HuH-7 (cell line): ENCODE measurements at places on chromosomes 1 and 21.

DNA sequence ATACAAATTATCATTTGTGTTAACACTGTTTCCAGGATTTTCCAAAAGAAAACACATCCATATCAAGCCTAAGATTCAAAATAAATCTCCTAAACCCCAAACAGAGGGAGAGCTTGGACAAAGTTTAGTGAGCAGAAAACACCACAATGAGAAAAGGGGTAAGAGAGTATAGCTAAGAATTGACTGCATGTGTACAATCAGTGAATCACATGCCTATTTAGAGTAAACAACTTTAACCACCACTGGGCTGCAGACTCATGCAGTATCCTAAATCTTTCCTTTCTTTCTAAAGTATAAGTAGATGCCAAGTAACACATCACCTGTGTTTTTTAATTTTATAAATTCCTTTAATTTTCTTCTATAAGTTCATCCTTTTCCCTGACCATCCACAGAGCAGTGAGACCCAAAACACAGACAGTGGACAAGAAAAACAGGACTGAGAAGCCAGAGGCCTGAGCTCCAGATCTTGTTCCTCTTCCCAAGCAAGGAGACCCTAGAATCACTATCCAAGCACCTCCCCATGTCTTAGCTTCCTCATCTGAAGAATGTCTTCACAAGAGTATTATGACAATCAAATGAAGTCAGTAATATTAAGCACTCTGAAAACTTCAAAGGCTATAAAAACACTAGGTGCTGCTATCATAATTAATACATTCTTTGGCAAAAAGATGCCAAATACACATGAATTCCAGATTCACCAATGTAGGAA lies 93.1 kb downstream of the VAV3 start:
- DNase-seq = no peak

- DNase-seq = no peak
These were observed 25.1 kb downstream of the SLC45A1 start for GRCh38 chr1:8343044-8343443.

DNA sequence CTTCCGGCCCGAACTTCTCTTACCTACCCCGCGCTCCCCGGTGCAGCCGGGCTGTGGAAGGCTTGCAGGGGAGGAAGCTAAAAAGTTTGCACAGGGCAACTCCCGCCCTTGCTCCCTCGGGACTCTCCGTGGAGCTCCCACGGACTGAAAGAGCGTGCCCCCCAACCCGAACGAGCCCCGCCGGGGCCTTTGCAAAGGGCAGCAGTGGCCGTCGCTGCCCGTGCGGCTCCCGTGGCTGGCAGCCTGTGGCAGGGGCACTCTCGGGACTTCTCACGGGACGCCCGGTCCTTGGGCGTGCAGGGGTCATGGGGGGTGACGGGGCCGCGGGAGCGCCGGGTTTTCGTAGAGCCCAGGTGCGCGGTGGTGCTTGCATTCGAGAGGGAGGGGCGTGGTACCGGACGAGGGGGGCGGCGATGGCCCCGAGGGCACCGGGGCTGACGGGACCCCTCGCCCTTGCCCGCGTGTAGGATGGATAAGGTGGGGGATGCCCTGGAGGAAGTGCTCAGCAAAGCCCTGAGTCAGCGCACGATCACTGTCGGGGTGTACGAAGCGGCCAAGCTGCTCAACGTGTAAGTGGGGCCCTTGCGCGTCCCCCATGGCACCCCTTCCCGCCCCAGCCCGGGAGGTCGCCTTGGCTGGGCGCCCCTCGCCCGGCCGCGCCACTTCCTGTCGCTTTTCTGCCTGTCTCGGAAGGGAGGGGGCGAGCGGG lies 711 bp downstream of the GADD45A start:
- no peak for DNase-seq

DNA sequence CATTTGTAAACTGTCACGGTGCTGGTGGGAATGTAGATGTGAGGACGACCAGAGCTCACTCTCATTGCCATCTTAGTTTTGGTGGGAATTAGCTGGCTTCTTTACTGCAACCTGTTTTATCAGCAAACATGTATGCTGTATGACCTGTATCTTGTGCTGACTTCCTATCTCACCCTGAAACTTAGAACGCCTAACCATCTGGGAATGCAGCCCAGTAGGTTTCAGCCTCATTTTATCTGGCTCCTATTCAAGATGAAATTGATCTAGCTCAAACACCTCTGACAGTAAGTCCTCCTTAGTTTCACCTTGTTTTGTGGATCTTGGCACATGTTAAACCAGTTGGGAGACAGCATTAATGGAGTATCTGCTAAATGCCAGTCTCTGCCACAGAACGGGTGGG lies 174.6 kb downstream of the HLX start:
- DNase-seq = no peak

DNA sequence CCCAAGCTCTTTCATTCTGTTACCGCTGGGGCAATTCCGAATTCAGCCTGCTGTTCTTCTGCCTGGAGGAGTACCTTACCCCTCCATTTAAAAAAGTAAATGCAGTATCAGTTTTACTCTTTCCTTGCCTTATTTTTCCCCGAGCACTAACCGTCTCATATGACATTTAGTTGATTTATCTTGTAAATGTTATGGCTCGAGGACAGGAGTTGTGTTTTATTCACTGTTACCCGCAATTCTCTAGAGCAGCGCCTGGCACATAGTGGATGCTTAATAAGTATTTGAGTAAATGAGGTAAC lies 425 bp upstream of the TADA1 start:
- no peak for DNase-seq

DNA sequence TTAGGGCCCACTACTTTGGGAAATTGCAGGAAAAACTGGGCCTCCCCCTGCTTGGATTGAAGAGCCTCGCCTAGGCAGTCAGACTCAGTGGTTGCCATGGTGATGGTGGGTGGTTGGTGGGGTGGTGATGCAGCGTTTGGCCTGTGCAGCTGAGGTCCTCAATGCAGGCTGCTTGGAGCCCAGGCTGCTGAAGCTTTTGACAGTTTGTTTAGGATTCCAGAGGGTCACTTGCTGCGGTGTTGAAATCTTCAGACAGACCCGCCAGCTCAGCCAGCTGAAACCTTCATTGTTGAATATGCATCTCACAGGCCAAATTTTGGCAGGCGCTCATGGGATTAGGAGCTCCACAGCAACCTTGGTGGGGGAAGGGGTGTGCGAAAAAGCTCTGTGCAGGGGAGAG lies 67.9 kb downstream of the CACNA1E start:
- DNase-seq = no peak

DNA sequence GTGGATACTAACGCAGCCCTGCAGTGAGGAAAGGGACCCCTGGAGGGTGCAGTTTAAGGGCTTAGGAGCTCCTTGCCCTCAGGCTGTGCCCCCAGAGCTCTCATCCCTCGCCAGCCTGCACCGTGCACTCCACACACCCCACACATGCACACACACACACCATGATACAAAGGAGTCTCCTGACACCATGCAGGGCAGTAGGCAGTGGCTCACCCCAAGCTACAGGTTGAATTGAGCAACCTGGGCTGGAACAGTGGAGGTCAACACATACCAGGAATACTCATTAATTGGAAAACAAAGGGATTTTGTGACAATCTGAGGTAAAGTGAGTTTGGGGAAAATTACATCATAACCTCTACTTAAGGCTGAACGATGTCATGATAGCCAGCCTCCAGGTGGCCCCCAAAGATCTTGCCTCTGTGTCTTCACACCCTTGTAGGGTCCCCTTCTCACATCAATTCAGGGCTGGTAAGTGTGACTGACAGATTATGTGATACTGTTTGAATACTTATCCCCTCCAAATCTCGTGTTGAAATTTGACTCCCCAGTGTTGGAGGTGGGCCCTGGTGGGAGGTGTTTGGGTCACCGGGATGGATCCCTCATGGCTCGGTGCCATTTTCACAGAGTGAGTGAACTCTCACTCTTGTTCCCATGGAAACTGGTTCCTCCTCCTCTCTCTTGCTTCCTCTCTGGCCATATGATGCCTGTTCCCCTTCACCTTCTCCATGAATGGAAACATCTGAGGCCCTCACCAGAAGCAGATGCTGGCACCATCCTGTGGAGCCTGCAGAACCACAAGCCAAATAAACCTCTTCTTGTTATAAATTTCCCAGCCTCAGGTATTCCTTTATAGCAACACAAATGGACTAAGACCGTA lies 111.0 kb upstream of the RAB4A start:
- no peak for DNase-seq

DNA sequence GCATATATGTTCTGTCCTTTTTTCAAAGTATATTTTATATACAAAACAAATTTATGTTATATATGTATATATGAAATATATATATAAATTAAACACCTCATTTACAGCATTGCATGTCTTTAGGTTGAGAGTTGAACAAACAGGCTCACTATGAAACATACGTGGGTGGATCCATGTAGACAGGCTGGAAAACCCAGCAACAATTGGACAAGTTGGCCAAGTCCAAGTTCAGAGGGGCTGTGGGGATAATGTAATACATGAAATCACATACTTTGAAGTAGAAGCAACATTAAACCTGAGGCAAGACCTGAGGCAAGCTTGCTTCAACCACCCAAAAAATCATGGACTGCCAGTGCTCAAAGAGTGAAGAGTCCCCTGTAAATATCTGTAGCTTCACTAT lies 39.7 kb downstream of the KCNJ6 start:
- no peak for DNase-seq

DNA sequence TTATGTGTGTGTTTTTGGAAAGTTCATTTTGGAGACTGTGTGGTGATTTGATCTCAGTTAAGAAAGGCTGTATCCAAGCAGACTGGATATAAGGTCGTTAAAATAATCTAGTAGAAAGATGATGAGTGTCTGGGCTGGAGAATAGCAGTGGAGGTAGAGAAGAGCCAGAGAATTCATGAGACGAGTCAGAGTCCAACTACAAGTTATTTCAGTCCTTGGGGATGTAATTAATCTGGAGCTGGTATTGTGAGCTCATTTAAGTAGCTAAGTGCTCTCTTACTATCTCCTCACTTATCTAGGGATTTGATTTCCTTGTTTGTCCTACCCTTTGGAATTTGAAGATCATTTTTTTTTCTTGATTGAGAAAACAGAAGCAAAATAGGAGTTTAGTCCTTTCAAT lies 1219.0 kb upstream of the ADGRL4 start:
- DNase-seq = no peak

- peak; percentile 33 for DNase-seq
These were observed 894 bp downstream of the EPB41 start for GRCh38 chr1:28915031-28915895.

GRCh38 chr21:31877463-31877957 lies 4.7 kb downstream of the HUNK start:
- no peak for DNase-seq

GRCh38 chr1:205554026-205554811 lies 49.8 kb downstream of the CDK18 start:
- DNase-seq = no peak

GRCh38 chr1:32893198-32894018 lies 7.1 kb downstream of the HPCA start:
- no peak for DNase-seq

- DNase-seq = no peak
These were observed 376.7 kb upstream of the ADGRL2 start for GRCh38 chr1:81424061-81424460.

DNA sequence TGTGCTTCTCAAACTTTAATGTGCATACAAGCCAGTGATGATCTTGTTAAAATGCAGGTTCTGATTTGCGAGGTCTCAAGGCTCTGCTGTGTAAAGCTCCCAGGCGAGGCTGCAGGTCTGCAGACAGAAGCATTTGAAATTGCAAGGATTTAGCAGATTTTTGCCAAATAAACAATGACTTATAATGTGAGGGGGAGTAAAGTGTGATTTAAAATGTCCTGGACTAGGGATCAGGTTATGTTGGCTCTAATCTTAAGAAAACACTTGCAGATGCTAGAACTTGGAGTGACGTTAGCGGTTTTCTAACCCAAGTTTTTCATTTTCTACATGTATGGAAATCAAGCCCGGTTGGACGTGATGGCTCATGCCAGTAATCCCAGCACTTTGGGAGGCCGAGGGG lies 16.2 kb upstream of the ACTN2 start:
- no peak for DNase-seq

DNA sequence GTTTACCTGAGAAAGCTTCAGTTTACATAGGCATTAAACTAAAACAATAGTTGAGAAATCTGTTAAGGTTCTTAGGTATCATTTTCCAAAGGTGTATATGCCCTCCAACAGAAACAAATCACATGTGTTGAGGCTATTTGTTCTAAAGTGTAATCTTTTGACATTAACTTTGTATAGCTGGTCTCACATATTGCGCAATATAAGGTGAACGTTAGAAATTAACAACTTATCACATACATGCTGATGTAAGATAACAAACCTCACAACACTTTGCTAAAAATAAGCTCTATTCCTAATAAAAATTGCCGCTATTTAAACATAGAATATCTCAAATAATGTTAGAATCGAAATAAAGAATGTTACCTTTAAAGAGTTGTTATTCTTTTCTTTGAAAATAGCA lies 340.6 kb downstream of the SRGAP2C start:
- DNase-seq = no peak

GRCh38 chr21:29664615-29665014 lies 275.2 kb downstream of the GRIK1 start:
- no peak for DNase-seq

DNA sequence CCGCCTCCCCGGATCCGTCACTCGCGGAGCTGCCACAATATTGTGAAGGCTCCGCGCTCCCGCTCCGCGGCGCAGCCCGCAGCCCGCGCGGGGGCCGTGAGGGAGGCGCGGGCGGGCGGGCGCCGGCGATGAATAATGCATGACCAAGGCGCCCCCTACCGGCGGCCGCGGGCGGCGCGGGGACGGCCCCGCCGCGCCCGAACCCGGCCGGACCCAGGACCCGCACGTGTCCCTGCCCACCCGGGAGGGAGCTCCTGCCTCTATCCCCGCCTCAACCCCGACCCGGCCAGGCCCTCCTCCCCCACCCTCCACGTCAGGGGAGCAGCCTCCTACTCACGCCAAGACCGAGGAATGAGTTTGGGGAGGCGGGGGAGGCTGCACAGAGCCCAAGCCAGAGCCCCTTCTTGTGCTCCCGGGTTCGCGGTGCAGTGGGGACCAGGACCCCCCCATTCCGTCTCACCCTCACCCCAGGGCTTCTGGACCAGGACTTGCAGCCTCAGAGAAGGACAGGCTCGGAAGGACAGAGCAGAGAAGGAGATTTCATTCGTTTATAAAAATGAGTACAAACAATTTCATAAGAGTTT lies 70.8 kb upstream of the CASZ1 start:
- DNase-seq = peak; percentile 66

GRCh38 chr1:33815061-33815460 lies 48.8 kb upstream of the HMGB4 start:
- no peak for DNase-seq

GRCh38 chr1:202756391-202756790 lies 46.1 kb upstream of the SYT2 start:
- no peak for DNase-seq

- DNase-seq = no peak
These were observed 114.7 kb downstream of the ACTL8 start for GRCh38 chr1:17869815-17870214.
